ENCODE measurements at places on chromosomes 2 and 18. TPM values are rescaled to one million over a fixed set of nuclear protein-coding genes. Genes with fewer than 3 reads are reported as not detected.

The REG1B gene
- not detected for total RNA-seq

DNA sequence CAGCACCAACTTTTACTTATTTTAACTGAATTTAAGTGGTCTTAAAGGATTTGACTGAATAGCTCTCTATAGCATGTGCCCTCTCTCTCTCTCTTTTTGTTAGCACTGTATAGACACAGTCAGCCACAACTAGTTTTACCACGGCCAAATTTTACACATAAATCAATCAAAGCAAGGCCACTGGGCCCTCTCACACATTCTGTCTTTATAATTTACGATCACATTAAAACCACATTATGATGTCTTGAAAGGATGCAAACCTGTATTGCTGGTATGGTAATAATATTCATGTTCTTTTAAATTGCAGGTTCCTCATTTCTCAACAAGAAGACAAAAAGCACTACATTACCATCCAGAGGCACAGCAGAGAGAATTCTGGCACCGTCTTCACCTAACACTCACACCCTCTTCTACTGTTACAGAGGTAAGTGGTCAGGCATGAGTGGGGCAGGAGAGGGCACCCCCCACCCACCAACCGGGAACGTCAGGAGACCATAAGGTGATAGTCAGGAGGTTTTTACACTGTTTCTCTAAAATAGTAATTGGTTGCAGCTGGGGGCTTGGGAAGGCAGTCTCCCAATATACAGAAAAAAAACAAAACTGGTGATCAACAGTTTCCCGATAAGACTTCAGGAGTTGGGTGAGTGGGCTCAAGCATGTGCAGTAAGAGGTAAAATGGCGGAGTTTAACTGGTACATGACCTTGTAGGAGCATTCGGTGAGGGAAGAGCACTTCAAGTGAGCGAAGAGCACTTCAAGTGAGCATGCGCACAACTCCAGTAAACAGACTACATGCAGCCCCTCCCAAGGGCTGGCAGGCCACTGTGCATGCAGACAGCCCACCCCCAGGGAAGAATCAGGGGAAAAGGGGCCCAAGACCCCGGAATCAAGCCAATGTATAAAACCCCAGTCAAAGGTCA, 296.7 kb downstream of the PIEZO2 start:
- no peak for DNase-seq

The PLA2R1 gene
- 0.09 TPM for total RNA-seq

- peak; percentile 75 for DNase-seq
Observed at GRCh38 chr18:55415258-55415871, 172.6 kb downstream of the TCF4 start.

The CCNT2 gene
- 64.6 TPM for total RNA-seq

- no peak for DNase-seq
Observed at GRCh38 chr2:110157153-110157793, 41.7 kb upstream of the MALL start.

DNA sequence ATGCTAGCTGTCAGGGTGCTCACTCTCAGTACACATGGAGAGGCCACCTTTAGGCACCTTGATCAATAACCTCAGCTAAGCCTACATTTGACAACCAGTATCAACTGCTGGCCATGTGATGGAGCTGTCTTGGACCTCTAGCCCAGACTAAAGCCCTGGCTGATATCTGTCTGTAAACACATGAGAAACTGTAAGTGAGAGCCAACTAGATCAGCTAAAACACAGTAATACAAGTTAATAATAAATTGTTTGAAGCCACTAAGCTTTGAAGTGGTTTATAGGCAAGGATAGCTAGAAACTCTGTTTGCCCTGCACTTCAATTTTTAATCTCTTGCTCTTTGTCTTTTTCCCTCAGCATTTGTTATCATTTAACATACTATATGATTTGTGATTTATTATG, 407.1 kb downstream of the SPAG16 start:
- DNase-seq = no peak

DNA sequence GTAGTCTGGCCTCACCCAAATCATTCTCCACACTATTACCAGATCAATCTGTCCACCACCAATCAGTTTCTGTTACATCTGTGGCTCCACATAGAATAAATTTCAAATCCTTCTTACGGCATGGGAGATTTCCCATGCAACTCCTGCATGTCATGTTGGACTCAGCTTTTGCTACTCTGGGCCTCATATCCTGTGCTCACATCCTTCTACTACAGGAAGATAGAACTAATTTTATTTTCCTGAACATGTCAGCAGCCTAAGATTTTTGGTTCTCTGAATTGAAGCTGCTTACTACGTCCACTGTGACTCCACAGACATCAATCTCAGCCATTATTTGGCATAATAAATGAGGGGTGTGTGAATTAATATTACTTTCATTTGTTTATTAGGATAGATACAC, 181.1 kb downstream of the CCDC85A start:
- DNase-seq = no peak

DNA sequence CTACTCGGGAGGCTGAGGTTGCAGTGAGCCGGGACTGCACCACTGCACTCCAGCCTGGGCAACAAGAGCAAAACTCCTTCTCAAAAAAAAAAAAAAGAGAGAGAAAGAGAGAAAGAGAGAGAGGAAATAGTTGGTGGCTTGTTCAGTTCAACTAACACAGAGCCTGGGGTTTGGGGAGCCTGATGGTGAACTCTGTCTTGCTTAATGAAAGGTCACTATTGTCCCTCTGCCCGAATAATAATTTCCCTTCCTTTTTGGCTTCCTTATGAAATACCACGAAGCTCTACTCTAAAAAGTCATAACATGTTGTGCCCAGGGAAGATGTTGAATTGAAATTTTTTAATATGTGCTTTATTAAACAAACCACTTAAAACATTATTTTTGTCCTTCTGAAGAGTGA, 17.3 kb downstream of the BCL2 start:
- no peak for DNase-seq

The AGXT gene
- not detected for total RNA-seq

The MYOM1 gene
- total RNA-seq = 1.4 TPM

DNA sequence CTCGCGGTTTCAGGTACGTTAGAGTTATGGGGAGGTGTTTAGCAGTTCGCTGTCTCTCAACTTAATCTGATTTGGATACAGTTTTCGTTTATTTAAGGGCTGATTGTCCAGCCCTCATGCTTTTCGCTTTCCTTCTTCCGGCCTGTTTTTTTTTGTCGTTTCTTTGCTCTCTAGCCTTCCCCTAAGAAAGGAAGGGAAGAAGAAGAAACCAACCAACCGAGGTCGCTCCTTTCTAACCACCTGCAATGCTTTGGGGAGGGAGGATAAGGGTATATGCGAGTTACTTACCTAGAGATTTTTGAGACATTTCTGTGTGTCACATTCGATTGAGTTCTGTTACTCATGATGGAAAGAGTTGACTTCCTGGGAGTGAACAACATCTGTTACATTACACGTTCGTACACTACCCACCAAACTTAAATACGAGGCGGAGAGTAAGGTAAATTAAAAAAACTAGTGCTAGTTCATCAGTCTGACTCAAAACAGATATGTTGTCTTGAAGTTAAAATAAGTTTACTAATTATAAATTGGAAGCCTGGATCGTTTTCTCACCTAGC, 918 bp downstream of the EIF5B start:
- no peak for DNase-seq

DNA sequence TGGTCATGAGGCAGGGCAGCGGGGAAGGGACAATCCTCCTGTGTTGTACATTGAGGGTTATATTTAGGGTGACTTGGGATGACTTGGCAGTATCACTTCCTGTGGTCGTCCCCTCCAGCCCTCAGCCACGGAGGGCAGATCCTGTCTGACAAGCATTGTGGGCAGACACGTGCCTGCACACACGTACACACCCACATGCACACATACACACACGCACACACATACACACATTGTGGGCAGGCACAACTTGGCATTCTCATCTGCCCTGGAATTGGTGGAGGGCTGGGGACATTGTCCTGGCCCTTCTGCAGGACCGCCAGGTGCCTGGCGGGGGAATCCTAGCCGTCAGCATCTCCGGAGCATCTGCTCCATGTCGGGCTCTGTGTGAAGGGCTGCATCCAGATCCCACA, 47.6 kb downstream of the ODC1 start:
- DNase-seq = no peak

The FOXD4L1 gene
- 0.52 TPM for total RNA-seq

The LRRC30 gene
- not detected for total RNA-seq

DNA sequence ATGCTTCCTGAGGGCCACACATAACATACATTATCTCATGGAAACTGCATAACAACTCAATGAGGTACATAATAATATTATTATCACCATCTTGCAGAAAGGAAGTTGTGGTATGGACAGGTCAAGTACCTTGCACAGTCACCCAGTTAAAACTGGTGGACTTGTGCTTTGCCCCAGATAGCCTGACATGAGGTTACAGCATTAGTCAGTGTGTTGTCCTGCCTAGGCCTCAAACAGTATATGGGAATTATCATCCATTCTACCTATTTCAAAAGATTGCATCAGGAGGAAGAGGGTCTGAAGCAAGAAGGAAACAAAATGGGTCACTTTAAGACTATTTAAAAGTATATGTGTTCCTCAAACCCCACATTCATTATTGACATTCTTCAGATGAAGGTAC, 5.4 kb upstream of the ANTXR1 start:
- no peak for DNase-seq

The ASTL gene
- total RNA-seq = not detected

GRCh38 chr2:96665083-96665569, 22.6 kb downstream of the FER1L5 start:
- DNase-seq = no peak

- DNase-seq = no peak
Observed at GRCh38 chr18:35331367-35332087, 12.7 kb downstream of the ZNF24 start.

The PROKR1 gene
- total RNA-seq = 0.16 TPM

DNA sequence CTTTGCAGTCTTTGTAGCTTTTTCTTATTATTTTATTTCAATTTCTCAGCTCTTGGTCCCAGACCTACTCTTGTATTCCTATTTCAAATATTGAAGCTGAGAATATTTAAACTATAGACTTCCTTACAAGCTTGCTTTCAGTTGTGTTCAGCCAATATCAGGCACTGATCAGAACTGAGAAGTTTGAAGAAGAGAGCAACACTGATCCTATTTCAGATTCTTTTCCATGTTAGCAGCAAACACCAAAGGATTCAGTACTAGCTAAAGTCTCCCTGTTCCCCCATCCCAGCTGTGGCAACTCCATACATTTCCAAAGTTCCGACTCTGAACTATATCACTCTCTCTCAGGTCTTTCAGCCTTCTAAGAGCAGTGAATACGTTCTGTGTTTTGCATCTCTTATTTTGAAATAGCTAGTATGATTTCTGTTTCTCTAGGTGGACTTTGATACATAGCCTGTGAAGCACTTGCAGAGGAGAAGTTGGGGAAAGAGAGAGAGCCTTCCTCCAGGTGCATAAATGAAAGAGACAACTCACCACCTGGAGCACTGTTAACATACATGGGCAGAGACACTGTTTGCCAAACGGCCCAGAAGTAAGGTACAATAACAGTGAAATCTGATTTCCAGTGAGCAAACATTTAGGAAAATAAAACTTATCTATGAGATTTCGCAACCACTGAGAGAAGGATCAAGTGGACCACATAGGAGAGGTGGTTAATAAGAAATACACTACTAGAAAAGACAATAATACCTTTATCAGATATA, 135.0 kb upstream of the ZNF804A start:
- no peak for DNase-seq

DNA sequence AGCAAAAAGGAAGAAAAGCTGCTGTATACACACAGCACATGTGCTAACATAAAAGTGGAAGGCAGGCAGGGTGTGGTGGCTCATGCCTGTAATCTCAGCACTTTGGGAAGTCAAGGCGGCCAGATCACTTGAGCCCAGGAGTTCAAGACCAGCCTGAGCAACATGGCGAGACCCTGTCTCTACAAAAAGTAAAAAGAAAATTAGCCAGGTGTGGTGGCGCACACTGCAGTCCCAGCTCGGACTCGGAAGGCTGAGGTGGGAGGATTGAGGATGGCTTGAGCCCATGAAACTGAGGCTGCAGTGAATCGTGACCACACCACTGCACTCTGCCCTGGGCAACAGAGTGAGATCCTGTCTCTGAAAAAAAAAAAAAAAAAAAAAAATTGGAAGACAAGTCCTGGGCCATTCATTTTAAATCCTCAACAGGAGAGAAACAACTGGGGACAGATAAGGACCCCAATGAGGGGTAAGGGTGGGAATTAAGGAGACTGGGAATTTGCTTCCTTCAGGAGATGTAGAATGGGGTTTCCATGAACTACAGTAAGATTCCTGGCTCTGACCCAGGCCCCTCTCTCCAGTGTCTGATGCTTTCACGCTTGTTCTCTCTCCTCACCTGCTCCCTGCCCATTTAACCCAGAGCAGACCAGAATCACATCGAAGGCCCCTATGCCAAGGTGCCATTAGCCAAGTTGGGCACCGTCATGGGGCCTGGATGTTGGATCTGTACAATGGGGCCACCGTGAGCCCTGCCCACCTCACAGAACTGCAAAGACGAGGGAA, 29.6 kb downstream of the TNS1 start:
- no peak for DNase-seq

DNA sequence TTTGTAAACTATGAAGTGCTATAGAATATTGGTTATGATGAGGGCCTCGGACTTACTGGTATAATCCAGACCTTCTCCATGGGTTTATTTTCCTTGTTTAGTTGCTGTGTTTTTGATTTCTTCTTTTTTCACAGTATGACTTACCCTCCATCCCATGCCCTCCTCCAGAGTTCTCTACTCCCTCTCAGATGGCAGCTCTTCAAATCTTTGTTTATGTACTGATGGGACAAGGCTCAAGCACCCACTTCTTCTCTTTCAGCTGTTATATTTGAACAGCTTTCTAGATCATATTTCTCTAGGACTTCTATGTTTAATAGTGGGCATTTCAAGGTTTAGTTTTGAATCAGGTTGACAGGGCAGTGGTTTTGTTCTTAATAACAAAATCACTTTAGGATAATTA, 43.9 kb downstream of the CLIP4 start:
- no peak for DNase-seq

DNA sequence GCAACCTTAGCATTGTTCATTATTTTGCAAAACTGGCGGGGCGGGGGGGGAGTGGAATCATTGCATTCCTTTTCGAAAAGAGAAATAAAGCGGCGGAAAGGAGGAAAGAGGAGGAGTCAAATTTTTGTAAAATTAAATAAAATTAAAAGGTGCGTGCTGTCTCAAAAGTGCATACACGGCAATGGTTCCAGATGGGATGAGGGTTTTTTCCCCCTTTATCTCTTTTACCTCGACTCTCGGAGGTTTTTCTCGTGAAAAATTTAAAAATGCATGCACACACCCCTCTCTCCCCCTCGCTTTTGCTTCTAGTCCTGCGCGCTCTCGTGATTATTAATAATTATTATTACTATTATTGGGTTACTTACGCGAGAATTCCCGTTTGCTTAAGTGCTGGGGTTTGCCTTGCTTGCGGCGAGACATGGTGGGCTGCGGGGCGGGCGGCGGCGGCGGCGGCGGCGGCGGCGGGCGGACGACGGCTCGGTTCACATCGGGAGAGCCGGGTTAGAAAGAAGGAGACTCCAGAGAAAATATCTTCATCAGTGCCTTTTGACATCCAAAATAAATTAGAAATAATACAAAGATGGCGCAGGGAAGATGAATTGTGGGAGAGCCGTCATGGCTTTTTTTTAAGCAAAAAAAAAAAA, 481 bp downstream of the BCL11A start:
- DNase-seq = no peak

Data from neural crest cell (in vitro differentiated cells).